ENCODE measurements at places on chromosomes 7 and 10. TPM values are rescaled to one million over a fixed set of nuclear protein-coding genes. Genes with fewer than 3 reads are reported as not detected.
A peak's percentile ranks its signal among the peaks of the same experiment; 100 is the strongest.

DNA sequence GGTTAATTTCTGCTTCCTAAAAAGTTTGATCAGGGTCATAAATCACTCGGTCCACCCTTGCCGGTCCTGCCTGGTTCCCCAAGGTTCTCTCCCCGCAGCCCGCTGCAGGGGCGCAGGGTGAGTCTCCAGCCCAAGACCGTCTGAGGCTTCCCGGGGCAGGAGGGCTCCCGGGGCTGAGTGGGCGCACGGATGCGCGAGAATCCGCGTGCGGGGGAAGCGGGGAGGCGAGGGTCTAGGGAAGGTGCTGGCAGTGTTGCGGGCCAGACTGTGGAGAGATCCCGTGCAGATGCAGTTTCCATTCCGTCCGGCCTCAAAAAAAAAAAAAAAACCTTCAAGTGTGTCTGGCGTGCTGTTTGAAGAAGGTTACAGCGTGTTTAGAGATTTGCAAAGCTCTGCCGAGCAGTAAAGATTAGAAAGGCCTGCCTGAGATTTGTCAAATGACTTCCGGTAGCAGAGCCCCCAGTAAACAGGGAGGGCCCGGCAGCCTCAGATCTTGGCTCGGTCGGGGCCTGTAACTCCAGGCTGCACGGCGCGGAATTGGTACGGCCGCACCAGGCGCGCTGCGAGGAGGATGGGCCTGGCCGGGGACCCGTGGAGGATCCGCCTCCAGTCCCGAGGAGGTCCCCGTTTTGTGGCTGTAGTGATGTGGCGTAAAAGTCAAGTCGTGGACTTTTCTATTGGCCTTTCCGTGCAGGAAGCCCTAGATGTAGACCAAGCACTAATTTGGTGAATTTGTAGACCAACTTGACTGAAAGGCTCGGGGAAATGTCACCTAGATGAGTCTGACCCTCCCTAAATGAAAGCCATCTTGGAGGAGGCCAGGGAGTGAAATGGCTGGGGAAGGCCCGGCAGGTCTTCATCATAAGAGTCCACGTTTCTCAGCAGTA, 293.2 kb upstream of the NFE2L3 start:
- H3K36me3 ChIP-seq, result no peaks in the 10 kb centered on the region
- peaks cover 10% of the 10 kb centered on the region for H3K4me1 ChIP-seq
- H3K4me3 ChIP-seq, result no peak overlapping the region
- no peak overlapping the region for H3K27ac ChIP-seq

GRCh38 chr7:925601-926000, 28.9 kb downstream of the ADAP1 start:
- DNase-seq, result no peak
- H3K27ac ChIP-seq, result no peak overlapping the region
- no peaks in the 10 kb centered on the region for H3K36me3 ChIP-seq
- H3K27me3 ChIP-seq, result no peaks in the 10 kb centered on the region
- H3K4me3 ChIP-seq, result no peak overlapping the region

DNA sequence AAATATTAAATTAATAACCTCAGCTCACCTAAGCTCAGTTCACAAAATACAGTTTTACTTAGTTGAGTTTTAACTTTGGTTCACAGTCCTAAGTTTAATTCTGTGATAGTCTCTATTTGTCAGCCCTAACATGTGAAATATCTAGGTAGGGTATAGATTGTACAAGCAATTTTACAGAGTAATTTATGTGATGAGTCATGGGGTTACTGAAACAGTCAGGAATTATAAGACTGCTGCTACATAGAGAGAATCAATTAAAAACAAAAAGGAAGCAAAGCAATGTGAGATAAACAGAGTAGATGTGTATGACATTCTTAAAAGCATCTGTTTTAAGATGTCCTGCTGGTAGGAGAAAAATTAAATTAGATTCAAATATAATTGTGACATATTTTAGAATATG, 1018.2 kb upstream of the KCND2 start:
- H3K4me1 ChIP-seq, result no peaks in the 10 kb centered on the region
- no peak for DNase-seq
- no peaks in the 10 kb centered on the region for H3K27me3 ChIP-seq
- H3K27ac ChIP-seq, result no peak overlapping the region
- H3K36me3 ChIP-seq, result no peaks in the 10 kb centered on the region

Gene CHRM2
- total RNA-seq, result not detected

- no peak overlapping the region for H3K4me3 ChIP-seq
- no peaks in the 10 kb centered on the region for H3K27me3 ChIP-seq
- H3K4me1 ChIP-seq, result no peaks in the 10 kb centered on the region
- no peak for DNase-seq
- H3K36me3 ChIP-seq, result no peaks in the 10 kb centered on the region
Observed at GRCh38 chr7:80231707-80232106, 97.1 kb downstream of the GNAI1 start.

- peaks cover 6% of the 10 kb centered on the region for H3K4me1 ChIP-seq
- no peak overlapping the region for H3K27ac ChIP-seq
- H3K27me3 ChIP-seq, result no peaks in the 10 kb centered on the region
- no peaks in the 10 kb centered on the region for H3K36me3 ChIP-seq
- H3K4me3 ChIP-seq, result no peak overlapping the region
Observed at GRCh38 chr7:137606061-137606674, 240.6 kb downstream of the DGKI start.

Gene SPDYE5
- not detected for total RNA-seq

Gene TRIM74
- 0.36 TPM for total RNA-seq

GRCh38 chr7:69819333-69819705, 221.0 kb downstream of the AUTS2 start:
- H3K4me1 ChIP-seq, result peaks cover 29% of the 10 kb centered on the region
- peaks cover 16% of the 10 kb centered on the region for H3K27me3 ChIP-seq
- H3K4me3 ChIP-seq, result no peak overlapping the region
- no peaks in the 10 kb centered on the region for H3K36me3 ChIP-seq
- no peak overlapping the region for H3K27ac ChIP-seq
- peak; percentile 34 for DNase-seq

Gene ATRNL1
- total RNA-seq, result 6.9 TPM

DNA sequence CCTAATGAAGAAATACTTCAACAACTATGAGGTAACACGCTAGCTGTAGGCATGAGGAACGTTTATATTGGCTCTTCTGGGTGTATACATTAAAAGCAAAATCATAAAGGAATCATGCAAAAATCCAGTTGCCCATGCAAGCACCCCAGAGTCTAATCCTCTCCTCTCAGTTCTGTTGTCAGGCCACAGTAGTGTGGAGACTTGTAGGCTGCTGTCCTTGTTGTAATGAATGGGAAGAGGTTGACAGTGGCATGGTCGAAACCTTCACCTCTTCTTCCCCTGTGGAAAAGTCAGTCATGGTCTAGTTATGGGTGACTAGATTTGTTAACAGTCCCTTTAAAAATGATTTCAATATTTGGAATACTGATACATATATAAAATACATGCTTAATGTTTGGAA, 121.3 kb downstream of the CNOT4 start:
- H3K36me3 ChIP-seq, result peaks cover 4% of the 10 kb centered on the region
- H3K27me3 ChIP-seq, result no peaks in the 10 kb centered on the region
- H3K4me1 ChIP-seq, result peaks cover 3% of the 10 kb centered on the region
- no peak overlapping the region for H3K4me3 ChIP-seq
- DNase-seq, result no peak
- no peak overlapping the region for H3K27ac ChIP-seq

Gene UCMA
- total RNA-seq, result not detected

GRCh38 chr10:33254556-33255160, 79.8 kb downstream of the NRP1 start:
- no peaks in the 10 kb centered on the region for H3K27me3 ChIP-seq
- no peaks in the 10 kb centered on the region for H3K36me3 ChIP-seq
- no peak overlapping the region for H3K27ac ChIP-seq
- peaks cover 15% of the 10 kb centered on the region for H3K4me1 ChIP-seq
- H3K4me3 ChIP-seq, result no peak overlapping the region

- no peaks in the 10 kb centered on the region for H3K4me1 ChIP-seq
- H3K27me3 ChIP-seq, result no peaks in the 10 kb centered on the region
- no peak overlapping the region for H3K4me3 ChIP-seq
- no peak for DNase-seq
- H3K36me3 ChIP-seq, result no peaks in the 10 kb centered on the region
Observed at GRCh38 chr10:124117511-124117785, 24.1 kb upstream of the CHST15 start.

- no peak for DNase-seq
- H3K27ac ChIP-seq, result no peak overlapping the region
- no peaks in the 10 kb centered on the region for H3K4me1 ChIP-seq
- peaks cover 100% of the 10 kb centered on the region for H3K27me3 ChIP-seq
- no peaks in the 10 kb centered on the region for H3K36me3 ChIP-seq
Observed at GRCh38 chr7:27154901-27155815, 1.3 kb downstream of the HOXA7 start.

DNA sequence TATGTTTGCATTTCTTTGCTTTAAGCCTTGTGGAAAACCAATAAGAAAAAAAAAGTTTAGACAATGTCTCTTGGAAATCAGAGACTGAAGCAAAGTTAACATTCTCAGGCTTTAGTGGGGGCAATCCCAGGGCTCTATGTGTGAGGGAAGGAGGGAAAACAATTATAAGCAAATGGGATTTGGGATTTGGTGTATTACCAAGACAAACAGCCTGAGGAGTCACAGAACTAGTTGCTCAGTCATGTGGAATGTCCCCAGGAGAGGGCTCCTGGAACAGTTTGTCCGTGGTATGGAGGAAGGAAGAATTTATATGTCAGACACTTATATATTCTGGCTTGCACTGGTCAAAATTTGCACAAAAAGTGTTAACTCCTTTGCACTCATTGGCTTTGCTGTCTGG, 562.9 kb upstream of the TPK1 start:
- H3K27me3 ChIP-seq, result no peaks in the 10 kb centered on the region
- H3K4me3 ChIP-seq, result no peak overlapping the region
- H3K4me1 ChIP-seq, result peaks cover 16% of the 10 kb centered on the region
- no peak overlapping the region for H3K27ac ChIP-seq

GRCh38 chr7:130985361-130985760, 251.4 kb upstream of the KLF14 start:
- no peak overlapping the region for H3K4me3 ChIP-seq
- H3K4me1 ChIP-seq, result no peaks in the 10 kb centered on the region
- H3K27ac ChIP-seq, result no peak overlapping the region
- H3K27me3 ChIP-seq, result no peaks in the 10 kb centered on the region
- no peak for DNase-seq

- H3K27me3 ChIP-seq, result no peaks in the 10 kb centered on the region
- H3K4me1 ChIP-seq, result no peaks in the 10 kb centered on the region
- no peak overlapping the region for H3K27ac ChIP-seq
- H3K36me3 ChIP-seq, result no peaks in the 10 kb centered on the region
Observed at GRCh38 chr7:20240080-20240926, 23.1 kb upstream of the MACC1 start.

Gene CFAP58
- 0.53 TPM for total RNA-seq

DNA sequence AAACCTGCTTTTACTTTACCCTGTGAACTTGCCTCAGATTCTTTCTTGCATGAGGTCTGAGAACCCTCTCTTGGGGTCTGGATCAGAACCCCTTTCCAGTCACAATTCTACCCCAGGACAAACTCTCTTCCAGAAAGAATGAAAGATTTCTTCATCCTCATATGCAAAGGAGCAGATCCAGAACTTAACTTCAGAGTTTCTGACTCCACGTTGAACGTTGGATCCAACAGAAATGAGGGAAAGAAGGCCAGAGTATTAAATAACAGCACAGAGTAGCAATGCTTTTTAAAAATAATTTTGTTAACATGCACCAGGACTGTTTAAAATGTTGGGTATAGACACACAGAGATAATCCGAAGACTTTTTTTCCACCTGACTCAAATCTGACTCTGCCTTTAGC, 632.9 kb upstream of the AUTS2 start:
- no peaks in the 10 kb centered on the region for H3K36me3 ChIP-seq
- no peak overlapping the region for H3K4me3 ChIP-seq
- no peaks in the 10 kb centered on the region for H3K4me1 ChIP-seq
- H3K27me3 ChIP-seq, result no peaks in the 10 kb centered on the region

GRCh38 chr7:44733708-44734481, 14.8 kb upstream of the ZMIZ2 start:
- H3K4me1 ChIP-seq, result no peaks in the 10 kb centered on the region
- DNase-seq, result no peak
- H3K27me3 ChIP-seq, result no peaks in the 10 kb centered on the region
- no peaks in the 10 kb centered on the region for H3K36me3 ChIP-seq

GRCh38 chr10:43181146-43181545, 42.9 kb downstream of the CSGALNACT2 start:
- H3K4me3 ChIP-seq, result no peak overlapping the region
- peaks cover 5% of the 10 kb centered on the region for H3K4me1 ChIP-seq
- no peak overlapping the region for H3K27ac ChIP-seq
- DNase-seq, result no peak
- H3K27me3 ChIP-seq, result no peaks in the 10 kb centered on the region

DNA sequence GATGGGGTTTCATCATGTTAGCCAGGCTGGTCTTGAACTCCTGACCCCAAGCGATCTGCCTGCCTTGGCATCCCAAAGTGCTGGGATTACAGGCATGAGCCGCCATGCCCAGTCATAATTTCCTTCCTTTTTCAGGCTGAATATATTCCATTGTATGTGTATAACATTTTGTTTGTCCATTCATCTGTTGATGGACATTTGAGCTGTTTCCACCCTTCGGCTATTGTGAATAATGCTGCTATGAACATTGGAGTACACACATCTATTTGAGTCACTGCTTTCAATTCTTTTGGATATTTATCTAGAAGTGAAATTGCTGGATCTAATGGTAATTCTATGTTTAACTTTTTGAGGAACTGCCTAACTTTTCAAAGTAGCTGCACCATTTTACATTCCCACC, 34.6 kb downstream of the TLX1 start:
- H3K4me1 ChIP-seq, result no peaks in the 10 kb centered on the region
- H3K36me3 ChIP-seq, result no peaks in the 10 kb centered on the region
- DNase-seq, result no peak

Gene DCLRE1A
- total RNA-seq, result 35.9 TPM

GRCh38 chr10:73591935-73592699, 975 bp upstream of the USP54 start:
- peaks cover 41% of the 10 kb centered on the region for H3K4me1 ChIP-seq
- H3K27me3 ChIP-seq, result no peaks in the 10 kb centered on the region
- DNase-seq, result peak; percentile 57
- peak overlapping the region; percentile 80 for H3K27ac ChIP-seq
- peak overlapping the region; percentile 34 for H3K4me3 ChIP-seq

GRCh38 chr7:130268463-130269317, 2.0 kb downstream of the CPA2 start:
- no peaks in the 10 kb centered on the region for H3K36me3 ChIP-seq
- peaks cover 39% of the 10 kb centered on the region for H3K4me1 ChIP-seq
- H3K27me3 ChIP-seq, result no peaks in the 10 kb centered on the region
- no peak overlapping the region for H3K4me3 ChIP-seq
- no peak overlapping the region for H3K27ac ChIP-seq

DNA sequence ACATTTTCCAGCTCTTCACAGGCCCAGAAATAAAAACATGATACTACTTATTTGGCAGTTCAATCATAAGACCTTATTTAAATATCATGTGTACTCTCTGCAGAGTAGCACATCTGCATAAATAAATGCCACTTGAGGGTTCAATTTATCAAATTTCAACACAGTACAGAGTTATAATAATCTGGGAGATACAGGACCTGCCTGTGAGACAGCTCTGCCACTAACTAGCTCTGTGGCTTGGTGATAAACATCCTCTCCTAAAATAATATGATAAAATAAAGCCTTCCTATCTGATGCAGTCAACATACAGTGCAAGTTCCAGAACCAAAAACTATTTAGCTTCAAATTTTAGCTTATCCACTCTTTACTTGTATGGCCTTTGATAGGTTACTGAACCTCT, 90.9 kb upstream of the GATAD1 start:
- no peaks in the 10 kb centered on the region for H3K27me3 ChIP-seq
- H3K27ac ChIP-seq, result no peak overlapping the region
- H3K36me3 ChIP-seq, result peaks cover 4% of the 10 kb centered on the region
- no peaks in the 10 kb centered on the region for H3K4me1 ChIP-seq

All from neural progenitor cell (in vitro differentiated cells).